ENCODE measurements at places on chromosomes 11 and 22. TPM values are rescaled to one million over a fixed set of nuclear protein-coding genes. Genes with fewer than 3 reads are reported as not detected.

The CCDC87 gene
- 0.20 TPM for polyA plus RNA-seq

- DNase-seq, result no peak
Measured at GRCh38 chr11:93123351-93123898, 74.4 kb downstream of the SLC36A4 start.

GRCh38 chr11:36044636-36045035, 100.8 kb downstream of the LDLRAD3 start:
- DNase-seq, result no peak

The CTSW gene
- polyA plus RNA-seq, result 0.91 TPM

DNA sequence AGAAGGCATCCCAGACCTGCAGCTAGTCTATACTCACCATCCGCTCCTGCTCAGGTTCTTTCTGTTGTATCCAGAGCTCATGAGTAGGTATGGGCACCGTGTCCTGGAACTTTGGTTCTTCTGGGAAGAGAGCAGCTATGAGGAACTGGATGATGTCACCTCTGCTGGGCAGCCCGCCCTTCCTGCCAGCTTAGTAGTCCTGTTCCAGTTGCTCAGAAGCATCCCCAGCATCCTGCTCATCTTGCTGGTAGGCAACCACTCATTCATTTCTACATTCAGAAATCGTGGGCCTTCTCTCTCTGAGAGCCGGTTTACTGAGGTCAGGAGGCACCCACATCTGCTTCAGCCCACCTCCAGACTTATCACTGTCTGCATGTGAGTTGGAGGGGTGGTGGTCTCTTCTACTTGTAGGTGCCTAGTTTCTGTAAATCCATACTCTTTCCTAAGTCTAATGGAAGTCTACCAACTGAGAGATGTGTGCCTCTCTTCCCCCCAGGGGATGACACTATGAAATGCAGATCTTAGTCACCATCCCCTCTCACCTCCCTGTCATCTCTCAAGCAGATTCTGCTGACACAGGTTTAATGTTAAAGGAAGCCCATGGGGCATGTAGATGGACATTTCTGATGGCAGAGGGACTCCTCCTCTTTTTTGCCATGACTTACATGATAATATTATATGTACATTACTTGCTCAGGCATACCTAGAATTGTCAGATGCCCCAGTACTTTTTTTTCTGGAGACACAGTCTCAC, 29.6 kb upstream of the CCDC134 start:
- no peak for DNase-seq

DNA sequence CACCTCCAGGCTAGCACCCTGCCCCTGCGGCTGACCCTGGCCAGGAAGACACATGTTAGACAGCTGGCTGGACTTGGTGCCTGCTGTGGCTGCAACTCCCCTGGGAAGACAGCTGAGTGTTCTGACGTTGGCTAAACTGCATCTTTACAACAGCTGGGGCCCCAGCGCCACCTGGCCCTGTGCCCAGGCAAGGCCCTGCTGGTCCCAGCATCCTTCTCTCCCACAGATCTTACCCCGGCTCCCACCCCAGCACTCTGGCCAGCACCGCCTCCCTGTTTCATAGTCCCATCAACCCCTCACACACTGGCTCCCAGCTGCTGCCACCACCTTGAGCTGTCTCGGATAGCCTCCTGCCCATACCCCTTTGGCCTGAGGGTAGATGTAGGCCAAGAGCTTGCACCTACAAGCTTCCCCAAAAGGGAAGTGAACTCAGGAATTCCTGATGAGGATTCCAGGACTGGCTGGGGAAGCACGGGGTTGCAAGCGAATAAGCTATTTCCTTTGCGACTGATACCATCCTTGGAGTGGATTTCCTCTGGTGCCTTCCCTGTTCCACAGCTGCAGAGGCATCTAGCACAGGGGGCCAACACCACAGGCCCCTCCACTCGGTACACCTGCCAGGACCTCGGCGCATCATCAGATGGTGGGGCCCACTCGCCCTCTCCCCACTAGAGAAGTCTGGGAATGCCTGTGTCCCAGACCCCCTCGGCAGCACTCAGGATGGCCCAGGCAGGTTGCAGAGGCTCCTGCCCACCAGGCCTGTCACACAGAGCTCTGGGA, 28.5 kb downstream of the RSPH14 start:
- DNase-seq, result no peak

The CCDC188 gene
- 0.12 TPM for polyA plus RNA-seq

DNA sequence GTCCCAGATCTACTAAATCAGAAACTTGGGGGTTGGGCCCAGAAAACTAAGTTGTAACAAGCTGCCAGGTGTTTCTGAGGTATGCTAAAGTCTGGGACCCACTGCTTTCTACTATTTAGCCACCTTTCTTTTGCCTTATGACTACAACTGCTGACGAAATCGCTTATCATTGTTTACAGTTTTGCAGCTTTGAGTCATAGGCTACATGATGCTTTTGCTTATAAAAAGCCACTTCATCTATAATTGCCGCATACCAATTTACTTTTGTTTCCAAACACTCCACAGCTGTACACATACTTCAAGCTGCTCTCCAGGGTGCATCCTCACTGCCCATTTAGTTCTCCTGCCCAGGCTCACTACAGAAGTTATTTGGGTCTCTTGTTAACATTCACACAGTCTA, 144.7 kb downstream of the ENTHD1 start:
- no peak for DNase-seq

DNA sequence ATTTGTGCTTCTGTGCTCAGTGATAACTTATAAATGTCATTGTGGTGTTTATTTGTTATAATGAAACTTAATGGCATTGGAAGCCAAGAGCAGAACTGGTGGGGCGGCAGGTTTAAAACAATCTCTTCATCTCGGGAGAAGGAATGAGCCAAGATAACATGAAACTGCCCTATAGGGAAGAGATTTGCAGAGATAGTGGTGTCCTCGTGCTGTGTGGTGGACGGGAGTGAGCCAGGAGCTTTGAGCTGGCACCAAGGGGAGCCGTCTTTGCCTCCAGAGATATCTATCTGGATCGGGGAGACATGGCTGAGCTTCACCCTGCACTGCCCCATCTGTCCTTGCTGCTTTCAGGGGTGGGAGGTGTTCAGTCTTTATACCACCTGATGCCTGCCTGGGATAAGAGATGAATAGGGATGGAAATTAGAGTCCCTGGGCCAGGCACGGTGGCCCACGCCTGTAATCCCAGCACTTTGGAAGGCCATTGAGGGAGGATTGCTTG, 189.6 kb downstream of the ST3GAL4 start:
- DNase-seq, result no peak

DNA sequence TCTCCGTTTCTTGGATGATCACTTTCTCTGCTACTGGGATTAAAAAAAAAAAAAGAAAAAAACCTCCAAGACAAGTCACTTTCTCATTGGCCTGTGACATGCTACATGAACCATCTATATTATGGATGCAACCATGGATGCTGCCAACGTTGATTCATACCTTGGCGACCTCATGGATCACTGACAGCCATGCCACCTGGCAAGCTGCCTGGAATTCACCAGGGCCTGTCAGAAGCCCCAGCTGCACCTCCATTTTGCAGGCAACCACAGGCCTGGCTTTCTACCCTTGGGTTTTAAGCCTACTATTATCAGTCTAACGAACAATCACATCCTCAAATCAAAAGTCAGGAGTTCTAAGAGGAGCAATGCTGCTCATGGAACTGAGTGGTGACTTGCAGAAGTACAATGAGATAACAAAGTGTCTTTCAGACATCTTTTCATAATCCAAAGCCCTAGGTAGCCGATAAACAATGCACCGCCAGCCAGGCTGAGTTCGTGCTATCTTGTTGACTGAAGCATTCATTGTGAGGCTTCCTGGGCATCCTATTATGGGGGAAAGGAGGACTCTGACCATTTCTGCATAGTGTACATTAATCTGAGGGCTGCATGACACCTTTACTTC, 48.0 kb upstream of the CADM1 start:
- no peak for DNase-seq

GRCh38 chr11:115080923-115081680, 402.8 kb downstream of the NXPE2 start:
- DNase-seq, result no peak

The KIF18A gene
- polyA plus RNA-seq, result 0.53 TPM

- DNase-seq, result no peak
Measured at GRCh38 chr11:93323747-93324146, 6.8 kb upstream of the DEUP1 start.
